ENCODE measurements at places on chromosomes 5 and 9.

GRCh38 chr9:2362150-2362549 is 259.4 kb upstream of the VLDLR start:
- H3K36me3 ChIP-seq = no peaks in the 10 kb centered on the region
- H3K4me1 ChIP-seq = no peaks in the 10 kb centered on the region
- no peak for DNase-seq

DNA sequence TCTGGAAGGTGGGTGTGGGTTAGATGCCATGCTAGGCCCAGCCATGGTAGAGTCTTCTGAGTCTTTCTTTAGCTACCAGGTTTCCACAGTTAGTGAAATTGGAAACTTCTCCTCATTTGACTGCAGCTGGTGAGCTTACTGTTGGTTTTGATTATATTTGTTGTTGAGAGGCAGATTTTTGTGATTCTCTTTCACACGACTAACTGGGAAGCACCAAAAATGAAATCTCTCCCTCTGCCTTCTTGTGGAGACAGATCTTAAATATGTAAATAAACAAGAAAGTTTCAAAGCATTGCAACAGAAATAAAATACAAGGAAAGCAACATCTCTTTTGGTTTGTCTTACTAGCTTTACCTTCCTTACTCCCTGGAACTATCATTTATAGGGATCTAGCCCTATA is 122.2 kb downstream of the CEMIP2 start:
- H3K27me3 ChIP-seq = peaks cover 30% of the 10 kb centered on the region
- peaks cover 2% of the 10 kb centered on the region for H3K36me3 ChIP-seq
- DNase-seq = no peak
- no peak overlapping the region for H3K4me3 ChIP-seq
- no peak overlapping the region for H3K27ac ChIP-seq
- H3K4me1 ChIP-seq = peaks cover 31% of the 10 kb centered on the region

DNA sequence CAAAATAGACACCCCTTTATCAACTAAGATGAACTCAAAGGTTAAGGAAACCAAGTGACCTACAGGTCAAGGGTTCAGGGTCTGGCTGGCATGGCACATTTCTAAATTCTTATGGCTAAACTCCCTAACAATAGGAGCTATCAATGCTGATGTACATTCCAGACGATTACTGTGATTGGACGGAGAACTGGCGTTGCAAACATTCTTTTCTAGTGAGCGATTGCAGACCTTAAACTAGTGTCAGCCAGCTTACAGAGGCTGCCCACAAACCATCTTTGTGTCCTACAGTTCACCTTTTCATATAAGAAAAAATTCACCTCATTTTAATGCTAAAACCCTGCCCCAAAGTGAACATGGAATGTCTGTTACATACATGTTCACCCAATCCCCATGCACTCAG is 382.9 kb downstream of the MAT2B start:
- H3K36me3 ChIP-seq = no peaks in the 10 kb centered on the region
- no peaks in the 10 kb centered on the region for H3K27me3 ChIP-seq
- H3K4me1 ChIP-seq = no peaks in the 10 kb centered on the region

- H3K4me3 ChIP-seq = no peak overlapping the region
- H3K27ac ChIP-seq = no peak overlapping the region
- H3K36me3 ChIP-seq = no peaks in the 10 kb centered on the region
- DNase-seq = peak; percentile 31
- peaks cover 46% of the 10 kb centered on the region for H3K27me3 ChIP-seq
- peaks cover 20% of the 10 kb centered on the region for H3K4me1 ChIP-seq
These were observed 3.5 kb downstream of the IFNA2 start for GRCh38 chr9:21381448-21382339.

- H3K4me1 ChIP-seq = peaks cover 9% of the 10 kb centered on the region
- no peak for DNase-seq
- H3K36me3 ChIP-seq = no peaks in the 10 kb centered on the region
- peaks cover 72% of the 10 kb centered on the region for H3K27me3 ChIP-seq
These were observed 48.1 kb downstream of the EBF1 start for GRCh38 chr5:159051421-159052282.

- no peaks in the 10 kb centered on the region for H3K36me3 ChIP-seq
- H3K4me3 ChIP-seq = no peak overlapping the region
- no peak for DNase-seq
- H3K4me1 ChIP-seq = peaks cover 5% of the 10 kb centered on the region
These were observed 164.6 kb upstream of the PPP1R2B start for GRCh38 chr5:156685481-156685880.

- H3K36me3 ChIP-seq = no peaks in the 10 kb centered on the region
- no peak overlapping the region for H3K4me3 ChIP-seq
- no peaks in the 10 kb centered on the region for H3K4me1 ChIP-seq
These were observed 90.7 kb upstream of the ADRA1B start for GRCh38 chr5:159825551-159826051.

DNA sequence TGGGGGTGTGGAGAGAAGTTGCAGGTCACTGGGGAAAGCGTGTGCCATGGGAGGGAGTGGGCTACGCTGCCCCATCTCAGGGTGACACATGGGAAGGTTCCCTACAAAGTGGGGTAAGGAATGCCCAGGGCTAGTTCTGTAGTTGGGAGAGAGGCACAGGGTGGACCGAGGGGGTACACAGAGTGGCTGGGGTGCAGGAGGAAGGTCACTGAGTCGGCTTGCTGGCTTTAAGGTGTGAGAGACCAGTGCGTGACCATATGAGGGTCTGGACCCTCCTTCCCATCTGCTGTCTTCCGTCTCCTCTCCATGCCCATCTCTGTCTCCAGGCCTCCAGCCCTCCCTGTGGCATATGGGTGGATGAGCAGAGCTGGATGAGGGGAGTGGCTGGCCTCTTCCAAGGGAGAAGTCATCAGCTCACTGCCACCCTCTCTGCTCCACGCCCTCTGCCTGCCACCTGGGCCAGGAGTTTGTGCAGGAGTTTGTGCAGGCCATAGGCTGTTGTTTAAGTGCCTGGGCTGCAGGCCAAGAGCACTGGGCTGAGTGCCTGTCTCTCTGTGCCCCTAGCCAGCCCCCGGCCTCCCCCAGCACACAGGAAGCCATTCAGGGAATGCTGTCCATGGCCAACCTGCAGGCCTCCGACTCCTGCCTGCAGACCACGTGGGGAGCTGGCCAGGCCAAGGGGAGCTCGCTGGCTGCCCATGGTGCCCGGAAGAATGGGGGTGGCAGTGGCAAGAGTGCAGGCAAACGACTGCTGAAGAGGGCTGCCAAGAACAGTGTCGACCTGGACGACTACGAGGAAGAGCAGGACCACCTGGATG is 96.8 kb downstream of the PHF2 start:
- no peak overlapping the region for H3K4me3 ChIP-seq
- no peak for DNase-seq
- H3K27ac ChIP-seq = no peak overlapping the region
- peaks cover 11% of the 10 kb centered on the region for H3K36me3 ChIP-seq
- no peaks in the 10 kb centered on the region for H3K4me1 ChIP-seq
